ENCODE measurements at places on chromosomes 1 and 21.

- DNase-seq, result no peak
These were observed 160.5 kb downstream of the LTN1 start for GRCh38 chr21:28832013-28832714.

GRCh38 chr1:156198831-156199349, 5.0 kb downstream of the SLC25A44 start:
- no peak for DNase-seq

DNA sequence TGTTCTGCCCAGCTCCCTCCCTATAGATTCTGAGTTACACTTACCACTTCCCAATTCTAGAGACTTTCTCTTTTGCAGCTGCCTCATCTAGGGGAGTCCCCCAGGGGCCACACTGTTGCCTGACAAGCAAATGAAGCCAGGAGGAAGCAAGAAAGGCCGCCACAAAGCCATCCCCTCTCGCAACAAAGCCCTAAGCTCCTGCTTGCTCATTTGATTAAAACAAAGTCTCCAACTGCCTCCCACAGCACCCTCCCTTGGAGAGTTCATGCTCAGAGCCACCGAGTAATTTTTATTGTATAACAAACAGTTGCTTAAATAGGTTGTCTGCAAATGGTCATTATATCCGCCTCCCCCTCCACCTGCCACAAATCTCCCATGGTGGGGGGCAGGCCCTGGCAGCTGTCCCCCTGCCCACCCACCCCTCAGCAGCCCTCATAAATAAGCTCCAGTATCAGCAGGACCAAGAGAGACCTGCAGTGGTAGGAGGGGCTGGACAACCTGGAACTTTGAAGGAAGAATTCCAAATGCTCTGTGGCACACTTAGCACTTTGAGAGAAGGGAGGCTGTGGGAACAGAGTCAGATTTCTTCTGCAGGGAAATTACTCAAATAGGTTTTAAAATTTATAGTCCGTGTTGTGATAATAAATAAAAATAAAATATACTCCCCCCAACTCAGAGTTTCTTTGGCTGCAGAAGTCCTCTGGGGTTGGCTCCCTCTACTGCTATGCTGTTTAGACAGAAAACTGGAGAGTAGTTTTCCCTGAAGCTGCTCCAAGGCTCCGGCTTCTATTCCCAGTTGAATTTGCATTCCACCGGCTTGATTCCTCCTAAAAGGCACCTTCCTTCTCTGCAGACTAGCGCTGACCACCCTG, 237.5 kb downstream of the TTLL7 start:
- no peak for DNase-seq

GRCh38 chr1:222053790-222054294, 312.0 kb upstream of the DUSP10 start:
- DNase-seq, result no peak

- DNase-seq, result no peak
These were observed 212.4 kb downstream of the FOXD2 start for GRCh38 chr1:47650205-47650604.

DNA sequence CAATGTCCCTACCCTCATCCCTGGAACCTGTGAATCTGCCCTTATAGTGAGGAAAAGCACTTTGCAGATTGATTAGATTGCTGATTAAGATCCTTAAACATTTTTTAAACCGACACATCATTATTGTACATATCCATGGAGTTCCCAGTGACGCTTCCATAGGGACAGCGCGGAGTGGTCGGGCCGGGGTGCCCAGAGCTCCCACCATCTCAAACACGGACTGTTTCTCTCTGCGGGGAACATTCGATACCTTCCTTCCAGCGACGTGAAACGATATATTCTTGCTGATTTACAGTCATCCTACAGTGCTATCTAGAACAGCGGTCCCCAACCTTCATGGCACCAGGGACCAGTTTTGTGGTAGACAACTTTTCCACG, 4.0 kb downstream of the KRTAP10-12 start:
- no peak for DNase-seq

All from left ventricle myocardium superior (tissue), 1 donor.